ENCODE measurements at places on chromosomes 7 and 10. TPM values are rescaled to one million over a fixed set of nuclear protein-coding genes. Genes with fewer than 3 reads are reported as not detected.

The CCL24 gene
- total RNA-seq, result 1.2 TPM

The ANLN gene
- 25.6 TPM for total RNA-seq

The VSTM4 gene
- 40.5 TPM for total RNA-seq

The TLX1 gene
- not detected for total RNA-seq

The LRRC61 gene
- 3.0 TPM for total RNA-seq

The WNT2 gene
- 4.5 TPM for total RNA-seq

The AKR1C2 gene
- total RNA-seq, result 4.5 TPM

The SPDYE8 gene
- 0.10 TPM for total RNA-seq

The HMX3 gene
- not detected for total RNA-seq

The LIPN gene
- 8.2 TPM for total RNA-seq

The ZNF783 gene
- total RNA-seq, result 10.2 TPM

The DNAH11 gene
- total RNA-seq, result 0.89 TPM

The HABP2 gene
- total RNA-seq, result not detected

The LRCH4 gene
- total RNA-seq, result 13.3 TPM

The C10orf71 gene
- total RNA-seq, result 2.2 TPM
